ENCODE measurements at places on chromosomes 13 and 19.

DNA sequence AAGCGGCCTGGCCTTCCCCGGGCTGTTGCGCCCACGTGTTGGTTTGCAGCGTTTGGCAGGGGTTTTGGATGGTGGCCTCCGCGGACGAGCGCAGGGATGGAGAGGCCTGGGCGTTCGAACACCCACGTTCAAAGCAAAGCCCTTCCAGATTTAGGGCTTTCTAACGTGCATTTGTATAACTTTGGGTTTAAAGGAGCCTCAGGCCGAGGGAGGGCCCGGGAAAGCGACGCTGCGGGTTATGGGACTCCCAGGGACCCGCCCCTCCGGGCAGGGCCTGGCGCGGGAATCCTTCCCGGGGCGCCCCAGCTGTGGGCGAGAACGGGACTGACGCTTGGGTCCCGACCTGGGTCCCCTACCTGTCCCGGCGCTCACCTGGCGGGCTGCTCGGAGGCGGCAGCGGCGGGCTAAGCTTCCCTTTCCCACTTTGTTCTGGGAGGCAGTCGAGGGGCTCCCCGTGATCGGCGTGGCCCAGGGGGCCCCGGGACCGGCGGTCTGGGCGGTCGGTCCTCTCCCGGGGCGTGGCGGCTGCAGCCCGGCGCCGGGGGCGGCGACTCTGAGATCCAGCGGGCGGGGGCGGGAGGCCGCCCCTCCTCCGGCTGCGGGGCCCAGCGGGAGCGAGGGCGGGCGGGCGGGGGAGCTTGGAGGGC, at the start of gene FBXO17:
Gene FBXO17 (minus strand): TSS at position 529 of the 647 bp plus-strand sequence. CDS start 25,423 bp downstream, outside the sequence.
- DNase-seq, result peak; percentile 56

DNA sequence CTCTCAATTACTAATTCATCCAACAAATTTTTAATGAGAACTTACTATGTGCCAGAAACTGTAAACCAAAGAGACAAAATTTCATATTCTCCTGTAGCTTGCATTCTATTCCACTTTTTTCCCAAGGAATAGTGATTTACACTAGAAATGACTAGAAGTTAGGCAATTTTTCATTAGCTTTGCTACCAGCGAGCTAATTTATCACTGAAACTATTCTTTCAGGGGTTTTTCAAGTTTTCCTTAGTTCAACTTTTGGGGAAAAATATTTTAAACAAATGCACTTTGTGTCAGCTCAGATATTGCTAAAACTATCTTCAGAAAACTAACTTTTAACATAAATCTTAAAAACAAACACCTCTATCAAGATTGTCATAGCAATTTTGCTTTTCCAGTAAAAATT, 5.4 kb downstream of the TNFRSF19 start:
- no peak for DNase-seq

GRCh38 chr13:90362707-90363106, 984.8 kb upstream of the MIR17HG start:
- DNase-seq, result peak; percentile 1

DNA sequence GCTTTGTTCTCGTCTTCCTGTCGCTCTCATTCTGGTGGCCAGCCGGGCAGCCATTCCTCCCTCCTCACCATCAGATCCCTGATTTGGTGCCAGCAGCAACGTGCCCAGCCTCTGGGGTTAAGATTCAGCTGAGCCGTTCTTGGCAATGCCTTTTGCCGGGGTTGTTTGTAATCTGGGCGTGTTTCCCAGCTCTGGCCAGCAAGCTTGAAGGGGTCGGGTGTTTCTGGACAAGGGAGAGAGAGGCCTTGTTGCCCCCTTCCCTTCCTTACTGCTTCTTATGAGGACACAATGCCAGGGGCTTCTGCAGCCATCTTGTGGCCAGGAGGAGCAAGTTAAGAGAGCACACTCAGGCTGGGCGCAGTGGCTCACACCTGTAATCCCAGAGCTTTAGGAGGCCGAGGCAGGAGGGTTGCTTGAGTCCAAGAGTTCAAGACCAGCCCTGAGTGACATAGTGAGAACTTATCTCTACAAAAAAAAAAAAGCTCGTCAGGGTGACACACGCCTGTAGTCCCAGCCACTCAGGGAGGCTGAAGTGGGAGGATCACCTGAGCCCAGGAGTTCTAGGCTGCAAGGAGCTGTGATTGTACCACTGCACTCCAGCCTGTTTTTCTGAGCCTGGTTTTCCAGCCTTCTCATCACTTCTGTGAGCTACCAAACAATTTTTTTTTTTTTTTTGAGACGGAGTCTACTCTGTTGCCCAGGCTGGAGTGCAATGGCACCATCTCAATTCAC, 10.7 kb upstream of the CRTC1 start:
- DNase-seq, result peak; percentile 25

- DNase-seq, result no peak
Measured at GRCh38 chr13:86201477-86201876, 402.3 kb upstream of the SLITRK6 start.

- no peak for DNase-seq
Measured at GRCh38 chr19:15042826-15043225, 6.5 kb upstream of the CASP14 start.

- DNase-seq, result peak; percentile 10
Measured at GRCh38 chr19:13707915-13708314, 56.4 kb upstream of the MRI1 start.

- no peak for DNase-seq
Measured at GRCh38 chr13:57837801-57838200, 206.3 kb downstream of the PCDH17 start.

GRCh38 chr13:84136582-84136981, 254.3 kb upstream of the SLITRK1 start:
- DNase-seq, result no peak

DNA sequence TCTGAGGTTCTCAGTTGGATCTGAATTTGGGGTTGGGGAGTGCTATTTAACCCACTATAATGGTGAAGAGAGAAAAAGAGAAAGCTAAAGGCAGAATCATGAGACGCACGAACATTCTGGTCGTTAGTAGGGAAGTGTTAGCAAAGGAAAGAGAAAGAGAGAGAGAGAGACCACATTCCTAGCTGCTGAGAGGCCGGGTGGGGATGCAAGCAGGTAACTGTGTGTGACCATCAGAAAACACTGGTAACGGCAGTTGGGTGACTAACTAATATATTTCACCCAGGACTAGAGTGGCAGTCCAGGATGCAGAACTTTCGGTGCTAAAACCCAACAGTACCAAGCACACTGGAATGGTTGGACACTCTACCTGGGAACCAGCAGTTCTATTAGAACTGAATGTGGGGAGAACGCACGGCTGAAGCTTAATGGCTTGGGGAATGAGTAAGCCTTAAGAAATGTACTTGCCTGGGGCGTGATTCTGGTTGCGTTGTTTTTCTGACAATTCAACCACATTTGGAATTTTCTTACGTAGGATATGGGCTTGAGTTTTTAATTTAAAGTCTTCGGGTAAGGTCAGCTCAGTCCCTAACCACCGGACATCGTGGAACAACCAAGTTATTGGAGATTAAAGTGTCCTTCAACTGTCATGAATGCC, 130.2 kb downstream of the DNAJC15 start:
- DNase-seq, result peak; percentile 48

- DNase-seq, result no peak
Measured at GRCh38 chr13:69423844-69424243, 683.8 kb upstream of the ATXN8OS start.

GRCh38 chr19:10891405-10892086, 20.2 kb downstream of the CARM1 start:
- no peak for DNase-seq

DNA sequence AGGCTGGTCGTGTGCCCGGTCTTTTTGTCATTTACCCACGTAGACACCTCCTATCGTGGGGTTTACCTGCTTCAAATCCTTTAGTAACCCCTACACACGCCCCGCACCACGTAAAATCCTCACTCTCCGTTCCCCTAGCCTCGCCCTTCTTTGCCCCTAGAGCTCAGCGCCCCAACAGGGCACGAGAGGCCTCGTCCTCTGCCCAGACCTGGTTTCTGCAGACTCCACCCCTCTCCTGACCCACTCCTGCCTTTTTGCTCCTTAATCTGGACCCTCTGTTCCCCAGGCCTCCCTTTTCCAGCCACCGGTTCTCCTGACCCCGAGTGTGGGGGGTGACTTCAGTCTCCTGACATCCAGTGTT, 412 bp downstream of the ZNF528 start:
- DNase-seq, result peak; percentile 6

- DNase-seq, result no peak
Measured at GRCh38 chr13:31105020-31105795, 56.5 kb downstream of the HSPH1 start.

DNA sequence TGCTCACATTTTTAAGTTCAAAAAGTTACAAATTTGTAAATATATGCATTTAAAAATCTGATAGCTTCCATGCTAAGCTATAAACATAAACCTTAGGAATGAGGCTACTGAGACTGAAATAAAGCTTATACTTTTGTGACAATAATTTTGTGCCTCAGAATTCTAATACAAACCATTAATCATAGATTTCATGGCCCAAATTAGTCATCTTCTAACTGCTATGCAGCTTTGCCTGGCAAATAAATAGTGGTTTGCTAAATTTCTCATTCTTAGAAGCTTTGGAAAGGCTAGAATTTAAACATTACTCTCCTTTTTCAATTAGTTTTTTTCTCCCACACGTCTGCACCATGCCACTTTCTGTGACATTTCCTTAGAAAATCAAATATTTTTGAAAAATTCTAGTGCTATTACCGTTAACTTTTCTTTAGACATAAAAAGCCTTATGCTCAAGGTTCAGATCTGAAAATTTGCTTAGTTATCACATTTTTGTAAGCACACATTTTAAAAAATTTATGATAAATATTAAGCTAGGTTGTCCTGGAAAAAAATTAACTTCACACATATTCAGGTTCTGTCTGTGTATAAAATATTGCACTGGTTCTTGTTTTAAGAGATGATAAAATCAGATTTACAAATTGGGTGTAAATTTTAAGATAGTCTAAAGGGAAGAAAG, 46.9 kb downstream of the FNDC3A start:
- DNase-seq, result peak; percentile 28

All from AG10803 (cell line).